ENCODE measurements at places on chromosomes 16 and 17. TPM values are rescaled to one million over a fixed set of nuclear protein-coding genes. Genes with fewer than 3 reads are reported as not detected.
A peak's percentile ranks its signal among the peaks of the same experiment; 100 is the strongest.

HID1 gene
- 11.8 TPM for total RNA-seq

PYY gene
- total RNA-seq = not detected

CPNE2 gene
- total RNA-seq = 33.1 TPM

DNA sequence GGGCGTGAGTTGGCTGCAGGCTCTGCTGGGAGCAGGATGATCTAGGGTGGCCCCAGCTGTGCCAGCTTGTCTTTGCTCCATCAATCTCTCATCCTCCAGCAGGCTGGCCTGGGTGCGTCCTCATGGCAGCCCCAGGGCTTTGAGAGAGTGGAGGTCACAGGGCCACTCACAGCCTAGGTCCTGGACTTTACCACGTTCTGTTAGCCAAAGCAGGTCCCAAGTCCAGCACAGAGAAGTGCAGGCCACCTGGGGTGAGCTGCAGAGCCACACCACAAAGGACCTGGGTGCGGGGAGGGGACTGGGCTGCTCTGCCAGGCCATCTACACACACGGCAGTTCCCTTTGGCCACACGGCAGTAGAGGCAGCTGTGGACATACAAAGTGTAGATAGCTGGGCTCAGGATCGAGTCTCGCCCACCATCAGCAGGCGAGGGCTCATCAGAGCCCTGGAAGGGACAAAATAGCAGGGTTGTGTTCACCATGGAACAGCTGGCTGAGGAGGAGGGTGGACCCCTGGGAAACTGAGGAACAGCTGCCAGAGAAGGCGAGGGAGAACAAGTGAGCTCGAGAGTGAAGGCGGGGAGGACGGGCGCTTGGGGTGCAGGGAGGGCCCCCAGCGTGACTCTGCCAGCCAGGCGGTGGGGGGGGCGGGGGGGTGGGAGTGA lies 30.0 kb downstream of the SREBF1 start:
- DNase-seq = no peak
- peak overlapping the region; percentile 87 for H3K4me3 ChIP-seq
- H3K4me1 ChIP-seq = peaks cover 40% of the 10 kb centered on the region
- H3K27me3 ChIP-seq = peaks cover 27% of the 10 kb centered on the region

DNA sequence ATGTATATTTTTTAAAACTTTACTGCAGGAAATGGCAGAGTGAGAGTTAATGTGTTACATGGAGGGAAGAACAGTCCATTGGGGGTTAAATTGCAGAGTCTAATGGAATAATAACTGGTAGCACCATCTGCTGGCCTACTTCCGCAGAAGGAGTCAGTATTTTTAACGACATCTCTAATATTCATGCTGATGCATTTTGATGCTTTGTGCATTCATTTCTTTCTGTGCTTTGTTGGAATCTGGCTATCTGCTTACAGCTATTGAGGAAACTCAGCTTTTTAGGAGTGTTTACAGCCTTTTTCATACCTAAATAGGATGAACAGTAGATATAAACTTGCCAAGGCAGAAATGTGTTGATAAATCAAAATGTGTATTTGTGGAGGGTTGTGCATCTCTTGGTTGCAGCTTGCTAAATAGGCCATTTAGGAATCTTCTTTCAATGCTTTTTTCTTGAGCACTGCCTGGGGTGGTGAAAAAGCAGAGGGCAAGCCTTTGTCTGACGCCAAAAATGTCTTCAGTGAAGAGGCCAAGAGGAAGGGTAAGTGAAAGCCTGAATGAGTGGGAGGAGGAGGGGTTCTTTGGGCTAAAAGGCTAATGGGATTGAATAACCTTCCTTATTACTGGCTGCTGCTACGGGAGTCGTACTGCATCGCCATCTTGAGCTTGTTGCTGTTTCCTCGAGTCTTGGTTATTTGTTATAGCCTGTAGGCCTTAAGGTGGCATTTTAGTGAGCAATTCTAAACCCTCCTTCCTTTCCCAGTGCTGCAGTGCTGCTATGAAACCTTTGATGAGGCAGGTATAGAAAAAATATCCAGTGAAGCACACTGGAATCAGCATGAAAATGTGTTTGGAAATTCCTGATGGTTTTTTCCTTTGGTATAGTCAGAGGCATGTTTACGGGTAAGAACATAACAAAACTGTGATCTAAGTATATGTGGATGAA lies 153.3 kb downstream of the CHD9 start:
- H3K4me1 ChIP-seq = peaks cover 35% of the 10 kb centered on the region
- H3K4me3 ChIP-seq = peak overlapping the region; percentile 93
- no peaks in the 10 kb centered on the region for H3K27me3 ChIP-seq
- peak; percentile 53 for DNase-seq
- H3K36me3 ChIP-seq = peaks cover 13% of the 10 kb centered on the region

DNA sequence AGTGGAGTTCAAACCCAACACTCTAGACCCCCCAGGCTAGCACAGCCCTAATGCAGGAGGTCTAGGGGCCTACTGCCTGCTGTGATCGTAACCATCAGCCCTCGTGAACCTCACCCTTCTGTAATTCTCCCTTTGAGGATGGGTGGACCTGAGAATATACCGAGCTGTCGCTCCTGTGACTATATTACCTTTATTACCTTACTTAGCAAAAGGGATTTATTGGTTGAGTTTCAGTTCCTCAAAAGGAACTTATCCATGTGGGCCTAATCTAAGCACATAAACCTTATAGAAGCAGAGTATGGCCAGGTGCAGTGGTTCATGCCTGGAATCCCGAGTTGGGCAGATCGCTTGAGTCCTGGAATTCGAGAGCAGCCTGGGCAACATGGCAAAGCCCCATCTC lies 19.2 kb upstream of the EMP2 start:
- no peak for DNase-seq
- H3K4me1 ChIP-seq = no peaks in the 10 kb centered on the region
- H3K4me3 ChIP-seq = no peak overlapping the region
- peaks cover 9% of the 10 kb centered on the region for H3K27me3 ChIP-seq
- no peaks in the 10 kb centered on the region for H3K36me3 ChIP-seq

- H3K4me1 ChIP-seq = no peaks in the 10 kb centered on the region
- H3K27me3 ChIP-seq = peaks cover 45% of the 10 kb centered on the region
- no peak overlapping the region for H3K4me3 ChIP-seq
- DNase-seq = no peak
- H3K27ac ChIP-seq = no peak overlapping the region
Observed at GRCh38 chr16:1297018-1297696, 12.3 kb upstream of the UBE2I start.

DNA sequence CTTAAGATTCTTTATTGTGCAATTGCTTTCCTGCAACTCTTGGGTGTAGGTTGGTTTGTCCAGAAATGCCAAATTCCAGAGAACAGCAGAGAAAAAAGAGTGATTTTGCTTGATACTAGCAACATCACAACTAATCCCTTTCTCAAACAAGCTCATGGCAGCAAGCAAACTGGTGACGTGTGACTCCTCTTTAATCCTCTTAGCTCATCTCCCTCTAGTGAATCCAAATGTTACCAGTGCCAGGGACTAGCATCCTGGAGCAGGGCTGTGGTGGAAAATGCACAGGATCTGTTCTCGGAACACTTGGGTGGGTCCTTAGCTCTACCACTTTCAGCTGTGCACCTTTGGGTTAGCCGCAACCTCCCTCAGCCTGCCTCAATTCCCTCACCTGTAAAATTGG lies 204.0 kb upstream of the CCL2 start:
- H3K4me1 ChIP-seq = no peaks in the 10 kb centered on the region
- H3K27me3 ChIP-seq = peaks cover 71% of the 10 kb centered on the region
- H3K36me3 ChIP-seq = no peaks in the 10 kb centered on the region
- DNase-seq = no peak
- no peak overlapping the region for H3K4me3 ChIP-seq
- no peak overlapping the region for H3K27ac ChIP-seq

- DNase-seq = no peak
- H3K27me3 ChIP-seq = no peaks in the 10 kb centered on the region
- H3K27ac ChIP-seq = no peak overlapping the region
- no peak overlapping the region for H3K4me3 ChIP-seq
- H3K4me1 ChIP-seq = no peaks in the 10 kb centered on the region
- H3K36me3 ChIP-seq = peaks cover 3% of the 10 kb centered on the region
Observed at GRCh38 chr16:22278441-22279230, 18.6 kb upstream of the POLR3E start.

DNA sequence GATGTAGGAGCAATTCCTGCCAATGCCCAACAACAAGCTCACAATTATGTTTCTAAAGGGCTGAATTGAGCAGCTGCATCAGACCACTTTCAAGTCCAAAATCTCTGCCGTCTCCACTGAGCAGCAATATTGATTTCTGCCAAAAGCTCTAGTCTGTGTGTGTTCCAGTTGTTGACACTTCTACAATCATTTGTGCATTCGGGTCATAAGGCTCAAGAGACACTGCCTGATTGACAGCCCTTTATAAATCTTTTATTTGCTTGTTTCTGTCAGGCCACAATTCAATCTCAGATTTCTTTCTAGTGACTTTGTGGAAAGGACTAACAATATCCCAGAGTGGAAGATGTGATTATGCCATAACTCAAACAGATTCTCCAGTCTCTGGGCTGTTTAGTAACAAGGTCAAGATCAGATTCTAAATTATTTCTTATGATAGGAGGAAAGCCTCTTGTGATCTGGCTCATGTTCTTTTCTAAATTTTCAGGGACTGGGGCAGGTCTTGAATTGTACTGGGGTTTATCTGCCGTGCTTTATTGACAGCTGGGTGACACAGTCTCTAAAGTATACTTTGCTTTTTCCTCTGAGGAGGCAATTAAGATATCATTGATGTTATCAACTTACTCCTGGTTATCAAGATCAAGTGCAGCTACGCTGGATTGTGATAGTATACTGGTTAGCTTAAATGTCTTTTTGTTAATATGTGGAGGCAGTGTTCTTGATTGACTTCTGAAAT lies 377.1 kb downstream of the CNTNAP4 start:
- peaks cover 19% of the 10 kb centered on the region for H3K27me3 ChIP-seq
- DNase-seq = no peak
- H3K4me3 ChIP-seq = no peak overlapping the region
- H3K4me1 ChIP-seq = no peaks in the 10 kb centered on the region
- no peaks in the 10 kb centered on the region for H3K36me3 ChIP-seq
- no peak overlapping the region for H3K27ac ChIP-seq

- no peaks in the 10 kb centered on the region for H3K36me3 ChIP-seq
- no peak overlapping the region for H3K27ac ChIP-seq
- H3K4me3 ChIP-seq = no peak overlapping the region
- H3K4me1 ChIP-seq = peaks cover 15% of the 10 kb centered on the region
- DNase-seq = no peak
- peaks cover 50% of the 10 kb centered on the region for H3K27me3 ChIP-seq
Observed at GRCh38 chr17:48787828-48788227, 29.2 kb downstream of the TTLL6 start.

GRCh38 chr17:41959336-41960095 lies 7.1 kb upstream of the CNP start:
- H3K4me1 ChIP-seq = peaks cover 35% of the 10 kb centered on the region
- no peaks in the 10 kb centered on the region for H3K27me3 ChIP-seq
- H3K36me3 ChIP-seq = no peaks in the 10 kb centered on the region
